ENCODE measurements at places on chromosomes 3 and 15. TPM values are rescaled to one million over a fixed set of nuclear protein-coding genes. Genes with fewer than 3 reads are reported as not detected.

- peak; percentile 1 for DNase-seq
These were observed 226.0 kb downstream of the ZMAT3 start for GRCh38 chr3:178845420-178846118.

- no peak for DNase-seq
These were observed 4.2 kb upstream of the CCR2 start for GRCh38 chr3:46349484-46350261.

GRCh38 chr3:38163117-38163840 is 2.1 kb upstream of the OXSR1 start:
- DNase-seq, result no peak

- DNase-seq, result no peak
These were observed 9.8 kb downstream of the FAM174B start for GRCh38 chr15:92645731-92646130.

GRCh38 chr3:27659279-27660021 is 62.7 kb downstream of the EOMES start:
- peak; percentile 56 for DNase-seq

DNA sequence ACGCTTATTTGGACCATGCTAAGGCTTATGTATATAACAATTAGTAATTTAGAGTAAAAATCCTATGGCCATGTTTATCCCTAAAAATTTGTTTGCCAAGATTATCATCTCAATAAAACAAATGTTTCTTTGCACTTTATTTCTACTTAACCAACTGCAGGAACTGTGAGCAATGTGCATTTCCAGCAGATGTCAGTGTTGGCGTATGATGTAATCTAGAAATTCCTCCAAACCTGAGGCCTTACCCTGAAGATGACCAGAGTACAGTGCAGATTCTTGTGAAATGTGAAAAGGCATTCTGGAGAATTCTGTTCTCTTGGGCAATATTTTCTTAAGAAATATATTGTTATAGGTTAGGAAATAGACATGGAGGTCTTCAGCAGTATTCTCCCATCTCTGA is 205.9 kb downstream of the MBNL1 start:
- DNase-seq, result peak; percentile 90

DNA sequence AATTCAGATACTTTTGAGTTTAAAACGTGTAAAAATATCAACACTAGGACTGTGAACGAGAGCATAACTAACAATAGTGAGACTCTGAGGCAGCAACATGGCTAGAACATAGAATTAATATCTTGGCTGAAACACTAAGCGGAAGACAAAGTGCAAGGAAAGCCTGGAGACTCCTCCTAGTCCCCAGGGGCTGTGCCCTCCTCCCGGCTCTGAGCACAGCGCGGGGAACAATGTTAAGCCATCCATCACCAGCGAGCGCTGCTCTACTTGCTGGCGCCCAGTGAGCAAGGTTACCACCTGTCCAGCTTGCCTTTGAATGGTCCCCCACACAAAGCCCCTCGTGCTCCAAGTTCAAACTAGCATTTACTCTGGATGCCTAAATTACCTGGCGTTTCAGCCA is 436.9 kb downstream of the FOXP1 start:
- DNase-seq, result no peak

- DNase-seq, result no peak
These were observed 23.9 kb downstream of the AKAP13 start for GRCh38 chr15:85404176-85404917.

DNA sequence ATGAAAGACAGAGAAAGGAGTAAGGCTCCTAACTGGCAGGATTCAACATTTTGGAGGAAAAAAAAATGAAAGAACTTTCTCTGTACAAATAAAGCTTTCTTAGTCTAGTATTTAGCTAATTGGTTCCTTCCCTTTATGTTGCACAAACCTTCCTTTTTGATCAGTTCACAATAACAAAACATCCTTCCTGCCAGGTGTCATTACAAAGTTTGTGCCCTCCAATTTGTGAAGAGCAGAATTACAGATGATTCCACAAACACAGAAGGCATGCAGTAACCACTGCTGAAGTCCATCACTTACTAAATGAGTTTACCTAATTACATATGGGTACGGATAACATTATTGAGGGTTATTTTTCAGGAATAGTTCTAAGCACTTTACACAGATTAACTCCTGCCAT is 179.9 kb downstream of the FMN1 start:
- no peak for DNase-seq

DNA sequence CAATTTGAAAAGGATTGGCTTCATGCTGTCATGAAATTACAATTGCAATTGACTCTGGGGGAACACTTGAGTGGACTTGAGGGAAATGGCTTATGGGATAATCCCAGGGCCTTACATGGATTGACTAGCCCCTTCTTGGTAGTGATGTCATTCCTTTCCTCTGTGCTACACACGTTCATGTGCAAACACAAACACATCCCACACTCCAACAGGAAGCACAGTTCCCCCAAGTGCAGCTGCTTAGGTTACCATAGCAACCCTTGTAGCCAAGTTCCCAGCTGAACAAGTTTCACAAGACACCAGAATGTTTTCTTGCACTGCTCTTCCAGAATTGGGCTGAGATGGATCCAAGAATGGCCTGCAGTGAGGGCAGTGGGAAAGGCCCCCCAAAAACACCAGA is 217.0 kb downstream of the ZNF621 start:
- peak; percentile 63 for DNase-seq

Gene PRR23E
- not detected for total RNA-seq

Gene HAPLN3
- 8.1 TPM for total RNA-seq

Gene C2CD4A
- not detected for total RNA-seq

Gene LIPH
- under 0.01 TPM for total RNA-seq
